ENCODE measurements at places on chromosomes 11 and 22. TPM values are rescaled to one million over a fixed set of nuclear protein-coding genes. Genes with fewer than 3 reads are reported as not detected.

Gene LDHAL6A
- polyA plus RNA-seq = 0.37 TPM

Gene ZPR1
- polyA plus RNA-seq = 30.9 TPM

Gene ZP1
- polyA plus RNA-seq = not detected

DNA sequence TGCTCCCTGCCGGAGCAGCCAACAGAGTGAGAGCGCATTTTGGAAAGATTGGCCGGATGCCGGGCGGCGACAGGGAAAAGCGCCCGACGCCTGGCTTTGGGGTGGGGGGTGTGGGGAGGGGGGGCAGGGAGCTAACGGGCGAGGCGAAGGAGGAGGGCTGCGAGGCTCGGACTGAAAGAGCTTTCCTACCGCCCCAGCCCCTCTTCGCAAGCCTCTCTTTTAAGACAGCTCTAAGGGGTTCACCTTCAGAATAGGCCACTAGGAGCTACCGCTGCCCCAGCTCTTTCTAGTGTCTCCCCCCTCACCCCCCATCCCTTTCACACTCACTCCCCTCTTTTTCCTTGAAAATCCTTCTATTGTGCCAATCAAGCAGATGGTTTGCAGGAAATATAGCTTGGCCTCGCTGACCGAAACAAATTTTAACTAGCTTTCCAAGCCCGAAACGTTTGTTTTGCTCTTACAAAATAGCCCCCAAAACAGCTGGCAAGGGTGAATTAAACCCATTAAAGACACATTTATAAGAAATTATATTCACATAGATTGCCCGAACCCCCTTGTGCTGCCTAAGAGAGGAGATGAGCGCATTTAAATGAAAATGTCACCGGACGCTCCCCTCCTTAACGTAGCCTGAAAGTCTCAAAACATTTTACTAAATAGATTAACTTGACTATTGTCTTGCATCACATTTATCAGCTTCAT, 3.7 kb upstream of the DBX1 start:
- no peak for DNase-seq
- no peak overlapping the region for H3K27ac ChIP-seq
- H3K36me3 ChIP-seq = no peaks in the 10 kb centered on the region
- peaks cover 36% of the 10 kb centered on the region for H3K27me3 ChIP-seq
- no peak overlapping the region for H3K4me3 ChIP-seq

DNA sequence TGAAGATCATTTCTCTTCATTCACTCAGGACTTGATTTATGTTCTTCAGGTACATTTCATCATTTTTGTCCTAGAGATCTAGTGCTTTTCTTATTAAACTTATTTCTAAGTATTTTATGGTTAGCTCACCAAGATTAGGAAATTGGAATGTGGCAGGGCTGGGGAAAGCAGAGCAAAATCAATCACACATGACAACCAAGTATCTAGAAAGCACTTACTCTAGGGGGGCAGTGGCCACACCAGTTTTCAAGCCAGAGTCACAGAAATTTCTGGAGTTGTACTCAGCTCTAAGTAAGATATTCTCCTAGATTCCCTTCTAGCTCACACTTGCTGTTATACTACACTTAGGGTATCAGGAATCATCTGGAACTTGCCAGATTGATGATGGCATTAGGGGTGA, 33.3 kb upstream of the MYEOV start:
- no peak overlapping the region for H3K27ac ChIP-seq
- no peaks in the 10 kb centered on the region for H3K27me3 ChIP-seq
- DNase-seq = no peak
- no peaks in the 10 kb centered on the region for H3K4me1 ChIP-seq
- H3K36me3 ChIP-seq = no peaks in the 10 kb centered on the region

Gene PATE2
- polyA plus RNA-seq = not detected
